Nephron progenitor cell (in vitro differentiated cells): ENCODE measurements at places on chromosomes 13 and 19.
A peak's percentile ranks its signal among the peaks of the same experiment; 100 is the strongest.

DNA sequence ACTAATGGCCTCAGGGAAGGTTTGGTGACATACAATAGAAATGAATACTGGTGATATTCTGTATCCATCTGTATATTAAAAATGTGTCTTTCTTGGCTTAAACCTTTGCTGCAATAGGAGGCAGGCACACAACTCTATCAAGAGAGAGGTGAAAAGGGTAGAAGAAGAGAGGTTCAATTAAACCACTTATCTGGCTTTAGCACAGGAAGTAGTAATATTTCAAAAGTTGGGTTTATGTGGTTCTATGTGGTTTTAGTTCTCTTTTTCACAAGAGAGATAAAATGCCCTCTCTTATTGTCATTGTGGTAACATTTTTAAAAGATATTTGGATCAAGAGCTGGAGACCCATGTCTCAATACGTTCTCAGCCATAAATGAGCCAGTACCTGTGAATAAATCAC, 146.2 kb upstream of the FNDC3A start:
- DNase-seq = no peak

DNA sequence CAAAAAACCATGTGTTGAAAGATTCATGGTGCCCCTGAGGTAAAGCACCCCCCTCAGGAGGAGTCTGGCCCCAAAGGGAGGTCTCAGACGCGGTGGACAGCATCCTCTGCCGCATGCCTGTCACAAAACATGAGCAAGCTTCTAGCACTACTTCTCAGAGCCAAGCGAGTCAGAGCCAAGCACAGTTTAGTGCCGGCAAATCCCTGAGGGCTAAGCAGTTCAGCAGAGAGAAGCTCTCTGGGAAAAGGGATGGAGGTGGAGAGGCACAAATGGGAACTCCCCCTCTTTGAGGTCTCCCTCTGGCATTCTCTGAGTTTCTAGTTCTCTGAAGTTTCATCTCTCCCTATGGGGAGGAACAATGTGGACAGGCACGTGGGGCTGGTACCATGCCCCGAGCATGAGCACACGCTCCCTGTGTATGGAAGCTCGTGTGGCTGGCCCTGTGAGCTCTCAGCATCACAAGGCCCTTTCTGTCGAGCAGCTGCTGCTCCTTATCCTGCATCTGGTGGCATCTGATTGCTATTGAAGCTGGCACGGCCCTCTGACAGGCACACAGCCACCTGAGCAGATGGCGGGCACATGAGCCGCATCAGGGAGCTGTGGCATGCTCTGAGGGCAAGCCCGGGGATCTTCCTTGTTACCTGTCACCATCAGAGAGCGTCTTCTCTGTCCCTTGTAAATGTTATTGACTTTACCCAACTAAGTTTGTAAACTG, 325.1 kb downstream of the SLC7A1 start:
- DNase-seq = no peak

- peak; percentile 71 for DNase-seq
Measured at GRCh38 chr19:19552798-19553197, 14.7 kb downstream of the CILP2 start.

- no peak for DNase-seq
Measured at GRCh38 chr13:91304741-91305140, 42.7 kb upstream of the MIR17HG start.

- peak; percentile 84 for DNase-seq
Measured at GRCh38 chr19:7870571-7871436, 3.4 kb downstream of the PRR36 start.

DNA sequence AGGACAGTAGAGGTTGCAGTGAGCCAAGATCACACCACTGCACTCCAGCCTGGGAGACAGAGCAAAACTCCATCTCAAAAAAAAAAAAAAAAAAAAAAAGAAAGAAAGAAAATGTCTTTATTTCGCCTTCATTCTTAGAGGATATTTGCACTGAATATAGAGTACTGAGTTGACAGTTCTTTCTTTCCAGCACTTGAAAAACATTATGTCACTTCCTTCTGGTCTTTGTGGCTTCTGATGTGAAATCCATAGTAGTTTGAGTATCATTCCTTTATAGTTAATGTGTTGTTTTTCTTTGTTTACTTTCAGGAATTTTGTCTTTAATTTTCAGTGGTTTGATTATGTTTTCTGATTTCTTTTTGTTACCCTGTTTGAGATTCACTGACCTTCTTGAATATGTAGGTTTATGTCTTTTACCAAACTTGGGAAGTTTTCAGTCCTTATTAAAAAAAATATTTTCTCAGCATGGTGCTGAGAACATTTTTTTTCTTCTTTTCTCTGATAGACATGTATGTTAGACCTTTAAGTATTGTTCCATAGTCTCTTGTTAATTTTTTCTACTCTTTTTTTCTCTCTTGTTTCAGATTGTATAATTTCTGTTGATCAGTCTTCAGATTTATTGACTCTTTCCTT, 50.1 kb downstream of the PCCA start:
- DNase-seq = no peak

- DNase-seq = no peak
Measured at GRCh38 chr13:102472650-102473049, 70.8 kb upstream of the FGF14 start.
